WTC11 (cell line): ENCODE measurements at places on chromosomes 11 and 22. TPM values are rescaled to one million over a fixed set of nuclear protein-coding genes. Genes with fewer than 3 reads are reported as not detected.

DNA sequence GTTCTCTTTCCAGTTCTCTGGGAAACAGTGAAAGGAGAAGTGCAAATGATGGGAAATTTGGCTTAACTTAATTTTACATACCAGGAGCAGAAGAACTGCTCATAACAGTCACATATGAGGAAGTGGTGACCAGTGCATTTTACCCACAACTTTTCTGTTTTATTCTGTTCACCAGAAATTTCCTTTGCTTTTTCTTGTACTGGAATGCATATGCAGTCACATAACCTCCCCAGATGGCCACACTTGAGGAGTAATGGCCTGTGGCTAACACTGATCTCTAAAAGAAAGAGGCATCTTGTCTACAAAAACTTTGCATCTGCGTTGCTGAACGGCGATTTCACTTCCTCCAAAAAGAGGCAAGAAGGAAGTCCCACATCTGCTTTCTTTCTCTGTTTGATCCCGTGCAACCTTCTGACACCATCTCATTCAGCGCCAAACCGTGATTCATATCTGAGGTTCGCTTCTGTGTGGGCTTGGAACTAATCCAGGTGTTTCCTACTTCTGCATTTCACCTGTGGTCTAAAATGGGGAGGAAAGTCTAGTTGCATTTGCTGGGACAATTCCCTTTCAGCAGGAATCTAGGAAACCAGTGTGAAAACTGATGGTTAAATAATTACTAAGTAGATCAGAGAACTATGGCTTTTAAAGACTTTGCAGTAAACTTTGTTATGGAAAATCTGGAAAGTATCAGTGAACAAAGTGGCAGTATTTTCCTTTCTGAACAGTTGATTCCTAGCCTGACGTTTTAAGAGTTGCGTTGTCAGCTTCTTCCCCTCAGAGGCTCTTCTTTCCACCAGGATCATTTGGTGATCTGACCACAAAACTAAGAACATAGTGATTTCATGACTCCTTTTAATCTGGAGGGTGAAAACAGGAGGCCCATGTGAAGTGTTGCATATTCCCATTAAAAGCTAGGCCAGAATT, 4.2 kb upstream of the MPEG1 start:
- no peaks in the 10 kb centered on the region; the same call in 1 of the 2 replicates for H3K27me3 ChIP-seq
- no peaks in the 10 kb centered on the region for H3K4me1 ChIP-seq
- H3K4me3 ChIP-seq: no peak overlapping the region
- no peak overlapping the region for H3K27ac ChIP-seq
- H3K36me3 ChIP-seq: no peaks in the 10 kb centered on the region

DNA sequence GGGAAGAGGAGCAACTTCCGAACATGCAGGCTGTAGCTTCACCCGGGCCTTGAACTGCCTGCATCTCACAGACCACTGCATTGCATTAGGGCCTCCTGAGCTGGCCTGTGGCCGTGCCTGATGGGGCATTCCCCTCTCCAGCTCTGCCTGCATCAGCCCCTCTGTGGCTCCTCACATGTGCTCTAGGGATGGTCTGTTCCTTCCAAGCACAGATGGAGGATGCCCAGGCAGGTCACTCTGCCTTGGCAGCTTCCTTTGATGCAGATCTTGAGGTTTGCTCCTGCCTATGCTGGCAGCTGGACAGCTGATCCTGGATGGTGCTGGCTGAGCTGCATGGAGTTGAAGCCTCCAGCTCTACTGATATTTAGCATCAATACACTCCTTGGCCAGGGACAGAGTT, 28.5 kb downstream of the AMPD3 start:
- DNase-seq: no peak
- H3K27me3 ChIP-seq: no peaks in the 10 kb centered on the region; the same call in 1 of the 2 replicates
- no peak overlapping the region for H3K4me3 ChIP-seq
- H3K27ac ChIP-seq: no peak overlapping the region

- peaks cover 3% of the 10 kb centered on the region; the same call in 1 of the 2 replicates for H3K4me1 ChIP-seq
- H3K27ac ChIP-seq: no peak overlapping the region
- peak; percentile 8 for DNase-seq
Observed at GRCh38 chr11:68998390-68998911, 14.6 kb downstream of the MRGPRF start.

The C11orf65 gene
- total RNA-seq: 0.83 to 1.1 TPM (median 0.85 TPM) in 3 replicates

The FAM180B gene
- 0.16 to 0.28 TPM in 2 of 3 replicates, not detected in the other for total RNA-seq

DNA sequence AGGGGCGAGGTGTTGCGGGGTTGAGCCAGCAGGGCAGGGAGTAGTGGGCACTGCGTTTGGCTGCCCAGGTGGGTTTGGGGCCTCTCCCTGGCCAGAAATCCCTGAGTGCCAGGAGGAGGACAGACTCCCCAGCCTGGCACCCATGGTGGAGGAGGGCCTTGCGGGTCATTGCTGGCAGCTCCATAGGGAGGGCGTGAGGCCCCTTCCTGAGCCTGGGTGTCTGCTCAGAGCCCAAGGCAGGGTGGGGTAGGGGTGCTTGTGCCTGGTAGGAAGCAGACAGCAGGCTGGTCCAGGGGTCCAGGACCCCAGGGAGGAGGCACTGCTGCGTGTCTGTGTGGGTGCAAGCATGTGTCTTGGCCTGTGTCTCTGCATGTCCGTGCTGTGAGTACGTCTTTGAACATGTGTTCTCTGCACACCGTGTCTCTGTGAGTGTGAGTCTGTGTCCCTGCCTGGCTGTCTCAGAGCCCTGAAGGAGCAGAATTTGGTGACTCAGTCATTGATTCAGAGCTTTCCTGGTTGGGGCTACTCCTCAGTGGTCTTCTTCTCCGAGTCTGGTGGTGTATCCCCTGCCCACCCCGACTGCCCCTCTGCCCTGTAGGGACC, 3.9 kb downstream of the TSPAN4 start:
- no peaks in the 10 kb centered on the region for H3K27me3 ChIP-seq
- H3K27ac ChIP-seq: no peak overlapping the region; the same call in 1 of the 2 replicates
- no peaks in the 10 kb centered on the region for H3K36me3 ChIP-seq
